Epithelial cell of umbilical artery (primary cell): ENCODE measurements at places on chromosomes 13 and 19. TPM values are rescaled to one million over a fixed set of nuclear protein-coding genes. Genes with fewer than 3 reads are reported as not detected.

ZNF700 gene
- 4.5 and 6.8 TPM in 2 replicates for total RNA-seq

CPB2 gene
- not detected in 2 replicates for total RNA-seq

C13orf42 gene
- total RNA-seq, result not detected in 2 replicates

LINGO3 gene
- total RNA-seq, result not detected in 2 replicates

LIM2 gene
- total RNA-seq, result not detected in 2 replicates

DACT3 gene
- total RNA-seq, result 0.15 TPM in 1 of 2 replicates, not detected in the other

FUT3 gene
- total RNA-seq, result not detected in 2 replicates

NLRP4 gene
- total RNA-seq, result not detected in 2 replicates

OR7D2 gene
- total RNA-seq, result not detected in 2 replicates

ATP4A gene
- not detected in 2 replicates for total RNA-seq

ZNF729 gene
- not detected in 2 replicates for total RNA-seq

CGB7 gene
- total RNA-seq, result under 0.01 and 0.30 TPM in 2 replicates
